Activated CD8-positive, alpha-beta memory T cell treated with anti-CD3 and anti-CD28 coated beads, Interleukin-2, amount 10 ng/mL, durations not matched to agents 7 days and 5 days (primary cell): ENCODE measurements at places on chromosomes 3 and 15. TPM values are rescaled to one million over a fixed set of nuclear protein-coding genes. Genes with fewer than 3 reads are reported as not detected.

The UBA3 gene
- 133 TPM for total RNA-seq

The XYLB gene
- 5.2 TPM for total RNA-seq

The SLC22A14 gene
- not detected for total RNA-seq

The ACKR2 gene
- 2.3 TPM for total RNA-seq

The MYH15 gene
- 0.35 TPM for total RNA-seq
